ENCODE measurements at places on chromosomes 2 and 18.

- DNase-seq: no peak
Observed at GRCh38 chr2:240995041-240996021, 3.1 kb upstream of the SNED1 start.

DNA sequence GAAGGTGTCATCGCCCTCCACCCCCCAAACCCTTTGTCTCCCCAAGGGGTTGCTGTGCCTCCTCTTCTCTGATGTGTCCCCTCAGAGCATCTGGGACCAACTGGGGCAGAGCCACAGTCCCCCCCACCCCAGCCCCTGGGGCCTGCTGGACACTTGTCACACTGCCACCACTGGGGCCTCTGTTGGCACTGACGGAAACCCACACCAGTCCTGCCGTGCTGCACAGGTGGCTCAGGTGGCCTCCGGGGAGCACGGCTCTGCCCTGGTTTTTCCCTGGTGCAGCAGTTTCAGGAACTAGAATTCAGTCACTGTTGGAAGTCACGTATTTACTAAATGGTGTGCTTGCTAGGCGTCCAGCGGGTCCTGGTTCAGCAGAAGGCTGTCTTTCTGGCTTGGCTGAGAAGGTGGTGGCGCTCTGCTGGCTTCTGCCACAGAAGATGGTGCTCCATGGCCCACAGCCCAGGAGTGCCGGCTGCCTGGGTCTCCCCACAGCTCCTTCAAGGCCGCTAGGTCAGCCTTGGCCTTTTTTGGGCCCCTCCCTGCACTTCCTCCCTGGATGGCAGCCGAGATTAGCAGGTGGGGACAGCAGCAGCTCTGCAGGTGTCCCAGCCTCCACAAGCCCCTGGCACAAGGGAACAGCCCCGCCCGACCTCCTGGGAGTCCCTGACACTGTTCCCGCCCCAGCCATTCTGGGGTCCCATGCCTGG, 18.6 kb upstream of the KLHL30 start:
- DNase-seq: no peak

DNA sequence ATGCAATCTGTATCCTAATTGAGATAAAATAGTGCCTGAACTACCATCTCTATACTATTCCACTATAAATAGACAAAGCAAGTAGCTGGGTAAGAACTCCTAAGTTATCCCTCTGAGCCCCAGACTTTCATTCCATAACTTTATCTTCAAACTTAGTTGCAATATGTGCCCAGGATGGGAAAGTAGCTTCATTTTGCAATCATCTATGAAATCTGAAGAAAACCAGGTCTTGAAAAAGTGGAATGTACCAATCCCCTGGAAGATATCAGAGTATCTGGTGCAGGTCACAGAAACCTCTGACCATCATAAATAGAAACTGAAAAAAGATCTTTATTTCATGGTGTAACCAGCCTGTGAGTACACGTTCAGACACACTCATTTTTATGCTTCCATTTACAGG, 78.1 kb upstream of the TMEM178A start:
- no peak for DNase-seq

DNA sequence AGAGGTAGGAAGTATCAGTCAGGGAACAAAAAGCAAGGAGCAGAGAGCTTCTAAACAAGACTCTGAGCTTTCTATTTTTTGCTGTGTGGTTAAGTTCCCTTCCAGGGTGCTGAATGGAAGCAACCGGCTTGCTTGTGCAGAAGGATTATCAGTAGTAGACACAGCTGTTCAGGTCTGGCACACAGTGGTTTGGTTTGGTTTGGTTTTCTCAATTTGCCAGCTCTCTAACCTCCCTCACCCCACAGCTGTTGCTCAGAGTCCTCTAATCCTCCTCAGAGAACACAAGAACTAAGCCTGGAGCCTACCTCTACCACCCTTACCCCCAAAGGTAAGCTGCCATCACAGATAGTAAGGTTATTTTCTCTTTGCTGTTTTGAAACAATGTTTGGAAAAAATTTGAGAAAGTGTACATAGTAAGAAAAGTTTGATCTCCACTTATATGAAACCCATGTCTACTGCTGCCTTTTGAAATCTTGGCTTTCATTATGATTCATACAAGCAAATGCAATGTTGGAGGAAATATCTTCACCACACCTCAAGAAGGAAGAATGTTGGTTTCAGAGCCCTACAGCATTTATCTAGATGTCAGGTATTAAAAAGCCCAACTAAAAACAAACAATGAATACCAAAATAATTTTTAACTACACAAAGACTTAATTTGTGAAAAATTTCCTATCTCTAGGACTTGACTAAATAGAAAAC, 255.3 kb downstream of the NR4A2 start:
- no peak for DNase-seq

DNA sequence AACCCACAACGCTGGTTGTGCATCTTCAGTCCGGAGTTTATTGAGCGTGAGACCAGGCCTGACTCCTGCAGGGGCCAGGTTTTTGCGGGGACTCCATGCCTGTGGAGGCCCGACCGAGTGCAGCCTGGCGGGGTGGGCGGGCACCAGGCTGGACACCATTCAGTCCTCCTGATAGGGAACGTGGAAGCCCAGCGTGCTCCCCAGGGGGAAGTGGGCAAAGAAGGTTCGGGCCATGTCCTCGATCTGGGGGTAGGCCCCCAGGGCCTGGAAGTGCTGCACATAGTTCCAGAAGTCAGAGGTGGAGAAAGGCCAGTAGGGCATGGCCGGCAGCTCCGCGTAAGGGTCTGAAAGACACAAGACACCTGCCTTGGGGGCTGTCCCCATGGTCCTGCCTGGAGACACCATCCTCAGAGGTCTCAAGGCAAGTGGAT, 1.4 kb downstream of the OTOS start:
- DNase-seq: no peak

DNA sequence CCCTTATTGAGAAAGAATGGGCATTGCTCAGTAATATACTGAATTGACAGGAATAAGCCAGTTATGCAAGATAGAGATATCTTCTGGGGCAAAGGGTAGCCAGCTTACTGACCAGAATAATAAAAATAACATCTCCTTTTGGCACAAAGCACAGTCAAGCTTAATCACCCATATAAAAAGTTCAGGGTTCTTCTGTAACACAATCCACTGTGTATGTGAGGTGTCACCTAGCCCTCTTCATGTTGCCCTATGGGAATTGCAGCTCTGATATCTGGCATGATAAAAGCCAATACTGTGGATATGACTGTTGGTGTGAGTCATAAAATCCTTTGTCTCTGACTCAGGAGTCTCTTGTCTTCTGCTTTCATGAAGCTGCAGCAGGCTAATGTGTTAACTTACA, 90.8 kb downstream of the DSEL start:
- no peak for DNase-seq

GRCh38 chr2:233680361-233681045, 1.2 kb upstream of the UGT1A7 start:
- no peak for DNase-seq

- DNase-seq: no peak
Observed at GRCh38 chr2:172119089-172119488, 16.4 kb upstream of the DLX2 start.

DNA sequence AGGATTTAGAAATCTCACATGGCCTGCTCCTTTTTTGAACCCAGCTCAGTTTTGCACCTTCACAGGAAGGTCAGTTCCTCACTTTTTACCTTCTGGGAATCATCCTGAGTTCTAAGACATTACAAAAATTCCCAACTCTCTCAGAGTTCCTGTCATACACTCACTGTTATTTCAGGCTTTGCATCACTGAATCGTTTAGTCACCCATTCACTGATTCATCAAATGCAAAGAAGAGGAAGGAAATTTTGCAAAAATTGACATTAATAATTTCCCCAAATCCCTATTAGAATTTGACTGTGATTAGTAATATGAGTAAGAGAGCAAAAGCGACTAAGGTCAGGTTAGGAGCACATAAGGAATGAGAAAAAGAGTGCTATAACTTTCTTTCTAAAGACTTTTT, 197.5 kb downstream of the PDE1A start:
- DNase-seq: no peak

DNA sequence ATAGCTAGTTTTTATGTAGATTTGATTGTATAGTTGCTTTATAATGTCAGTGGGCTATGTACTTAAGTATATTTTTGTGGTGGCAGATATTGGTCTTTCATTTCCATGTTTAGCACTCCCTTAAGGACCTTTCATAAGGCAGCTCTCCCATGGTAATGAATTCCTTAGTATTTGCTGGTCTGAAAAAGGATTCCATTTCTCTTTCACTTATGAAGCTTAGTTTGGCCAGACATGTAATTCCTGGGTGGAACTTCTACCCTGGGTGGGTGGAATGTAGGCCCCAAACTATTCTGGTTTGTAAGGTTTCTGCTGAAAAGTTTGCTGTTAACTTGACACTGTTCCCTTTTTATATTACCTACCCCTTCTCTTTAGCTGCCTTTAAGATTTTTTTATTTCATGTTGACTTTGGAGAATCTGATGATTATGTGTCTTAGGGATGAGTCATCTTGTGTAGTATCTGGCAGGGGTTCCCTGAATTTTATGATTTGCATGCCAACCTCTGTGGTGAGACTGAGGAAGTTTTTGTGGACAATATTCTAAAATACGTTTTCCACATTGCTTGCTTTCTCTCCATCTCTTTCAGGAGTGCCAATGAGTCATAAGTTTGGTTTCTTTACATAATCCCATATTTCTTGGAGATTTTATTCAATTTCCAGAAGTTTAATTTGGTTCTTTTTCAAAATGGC, 65.4 kb upstream of the VRK2 start:
- no peak for DNase-seq

DNA sequence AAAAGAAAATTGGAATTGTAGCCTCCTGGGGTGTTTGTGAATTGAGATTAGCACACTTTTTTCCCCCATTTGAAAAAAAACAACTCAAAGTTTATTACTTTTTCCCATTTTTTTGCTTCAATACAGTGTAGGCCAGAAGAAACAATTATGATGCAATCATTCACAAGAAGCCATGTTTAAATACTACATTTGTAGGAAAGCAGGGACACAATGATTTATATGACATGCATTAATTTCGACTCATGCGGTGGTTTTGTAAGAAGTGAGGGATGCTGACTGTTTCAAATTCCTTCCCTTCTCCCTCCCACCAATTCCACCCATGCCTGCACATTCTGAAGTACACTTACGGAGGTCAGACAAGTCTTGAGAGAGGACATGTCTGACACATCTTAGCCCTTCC, 774.2 kb upstream of the FSHR start:
- no peak for DNase-seq

GRCh38 chr2:218332920-218333645, 23.6 kb upstream of the CATIP start:
- DNase-seq: no peak

GRCh38 chr18:8750954-8751415, 45.6 kb downstream of the MTCL1 start:
- no peak for DNase-seq

- DNase-seq: no peak
Observed at GRCh38 chr2:28926847-28927246, 32.4 kb downstream of the WDR43 start.

GRCh38 chr18:74715865-74716712, 118.4 kb downstream of the ZNF407 start:
- no peak for DNase-seq

GRCh38 chr2:173968551-173968950, 3.4 kb upstream of the SP3 start:
- no peak for DNase-seq

GRCh38 chr2:64325852-64326577, 127.9 kb upstream of the LGALSL start:
- DNase-seq: no peak

GRCh38 chr2:182324665-182325064, 102.2 kb downstream of the PDE1A start:
- no peak for DNase-seq

DNA sequence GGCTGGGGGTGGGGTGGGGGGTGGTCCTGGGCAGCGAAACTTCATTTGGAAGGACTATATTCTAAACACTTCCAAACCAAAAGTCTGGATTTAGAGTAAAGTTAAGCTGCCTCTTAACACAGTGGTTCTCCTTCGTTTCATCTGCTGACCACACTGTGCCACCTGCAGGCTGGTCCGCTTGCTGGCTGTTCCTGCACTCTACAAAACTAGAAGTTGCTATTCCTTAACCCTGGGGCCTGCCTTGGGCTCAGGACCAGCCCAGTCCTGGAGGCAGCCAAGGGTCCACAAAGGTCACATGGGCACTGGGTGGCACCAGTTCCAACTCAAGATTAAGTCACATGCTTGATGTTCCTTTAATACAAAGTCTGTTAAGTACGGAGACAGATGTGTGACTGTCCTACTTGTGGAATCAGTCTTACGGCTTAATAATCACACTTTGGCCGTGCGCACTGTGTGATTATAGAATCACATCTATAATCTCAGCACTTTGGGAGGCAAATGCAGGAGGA, 195.4 kb downstream of the FAM210A start:
- DNase-seq: no peak

DNA sequence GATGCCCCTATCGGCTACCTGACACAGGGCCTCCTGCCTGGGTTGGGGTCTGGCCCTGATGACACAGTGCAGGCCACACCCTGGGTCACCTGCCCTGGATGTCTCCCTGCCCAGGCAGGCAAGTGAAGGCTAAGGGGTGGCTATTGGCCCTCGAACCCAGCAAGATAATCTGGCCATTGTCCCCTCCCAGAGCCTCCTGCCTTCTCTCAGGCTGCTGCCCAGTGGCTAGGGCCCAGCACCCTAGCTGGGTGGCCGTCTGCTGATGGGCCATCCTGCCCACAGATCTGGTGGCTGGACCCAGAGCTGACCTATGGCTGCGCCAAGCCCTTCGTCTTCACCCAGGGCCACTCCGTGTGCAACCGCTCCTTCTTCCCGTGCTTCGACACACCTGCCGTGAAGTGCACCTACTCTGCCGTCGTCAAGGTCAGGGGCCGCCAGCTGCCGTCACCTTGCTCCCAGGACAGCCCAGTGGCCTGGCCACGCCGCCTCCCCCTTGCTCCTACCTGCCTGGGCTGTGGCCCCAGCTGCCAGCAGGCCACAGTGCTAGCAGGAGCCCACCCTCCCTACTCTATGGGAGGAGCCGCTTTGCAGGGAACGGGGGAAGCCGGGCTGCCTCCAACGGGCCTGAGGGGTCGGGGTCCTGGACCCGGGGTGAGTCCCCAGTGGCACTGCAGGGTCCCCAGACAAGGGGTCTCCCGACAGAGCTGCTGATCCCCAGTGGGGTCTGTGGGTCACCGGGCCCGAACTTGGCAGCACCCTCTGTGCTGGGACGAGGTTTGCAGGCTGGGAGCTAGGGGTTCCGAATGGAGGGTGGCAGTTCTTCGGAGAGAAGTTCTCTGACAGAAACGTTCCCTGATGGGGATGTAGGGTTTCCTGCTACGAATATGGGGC, 4.1 kb downstream of the RNPEPL1 start:
- no peak for DNase-seq

Data from activated CD8-positive, alpha-beta memory T cell treated with anti-CD3 and anti-CD28 coated beads for 4 hours (primary cell).